NCI-H345 (cell line): ENCODE measurements at places on chromosomes 11 and 22.

- no peak for DNase-seq
Measured at GRCh38 chr22:38657045-38657909, 839 bp downstream of the CBY1 start.

DNA sequence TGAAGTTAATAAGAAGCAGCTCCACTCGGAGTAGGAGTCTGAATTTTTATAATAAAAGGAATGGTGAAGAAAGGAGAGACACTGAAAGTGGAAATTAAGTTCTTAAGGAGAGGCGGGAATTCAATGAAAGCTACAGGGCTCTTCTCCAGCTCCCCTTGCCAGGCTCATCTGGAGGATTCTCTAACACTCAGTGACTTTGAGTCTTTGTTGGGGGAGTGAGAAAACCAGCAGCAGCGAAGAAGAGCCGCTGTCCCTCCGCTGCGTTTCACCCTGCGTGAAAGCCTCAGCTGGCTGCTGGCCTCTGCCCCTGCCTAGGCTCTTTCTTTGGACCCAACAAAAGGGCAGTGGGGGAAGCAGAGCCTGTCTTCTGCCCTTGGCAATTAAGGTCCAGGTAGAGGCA, 113.0 kb downstream of the NTM start:
- no peak for DNase-seq

DNA sequence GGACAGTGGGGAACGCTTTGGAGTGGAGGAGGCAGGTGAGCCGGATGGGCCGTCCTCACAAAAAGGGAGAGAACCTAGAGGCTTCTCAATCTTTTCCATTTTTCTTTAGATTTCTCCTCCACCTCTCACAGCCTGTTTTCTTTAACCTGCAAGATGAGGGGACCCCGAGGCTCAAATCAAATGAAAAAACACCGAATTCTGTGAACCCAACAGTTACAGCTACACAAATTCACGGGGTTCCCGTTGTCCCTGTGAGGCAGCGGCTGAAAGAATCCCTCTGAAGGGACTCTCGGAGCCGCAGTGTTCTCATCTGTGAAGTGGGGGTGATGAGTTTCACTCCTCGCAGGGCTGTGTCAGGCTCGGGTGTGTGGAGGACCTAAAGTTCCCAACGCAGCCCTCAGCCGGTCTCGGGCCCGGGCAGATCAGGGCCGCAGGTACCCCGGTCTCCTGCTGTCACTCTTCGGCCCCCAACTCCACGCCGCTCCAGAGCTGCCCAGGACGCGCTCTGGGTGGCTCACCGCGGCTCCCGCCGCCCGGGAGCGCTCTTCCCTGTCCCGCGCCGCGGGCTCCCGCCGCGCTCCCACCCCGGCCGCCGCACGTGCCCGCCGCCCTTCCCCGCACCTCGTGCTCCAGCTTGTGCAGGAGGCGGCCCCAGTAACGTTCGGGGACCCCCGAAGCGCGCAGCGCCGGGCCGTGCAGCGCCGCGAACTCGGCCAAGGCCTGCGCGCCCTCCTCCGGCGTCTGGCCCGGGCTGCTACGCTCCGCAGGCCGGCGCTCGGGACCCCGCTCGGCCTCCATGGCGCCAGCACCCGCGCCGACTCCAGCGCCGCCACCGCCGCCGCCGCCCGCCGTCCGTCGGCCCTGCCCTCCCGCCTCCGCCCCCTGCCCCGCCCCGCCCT, at the start of gene TTLL12:
Gene TTLL12, minus strand, starts transcription at position 863 of the 899 bp plus-strand sequence. Its CDS starts 65 bp downstream, at position 798.
- peak; percentile 45 for DNase-seq

DNA sequence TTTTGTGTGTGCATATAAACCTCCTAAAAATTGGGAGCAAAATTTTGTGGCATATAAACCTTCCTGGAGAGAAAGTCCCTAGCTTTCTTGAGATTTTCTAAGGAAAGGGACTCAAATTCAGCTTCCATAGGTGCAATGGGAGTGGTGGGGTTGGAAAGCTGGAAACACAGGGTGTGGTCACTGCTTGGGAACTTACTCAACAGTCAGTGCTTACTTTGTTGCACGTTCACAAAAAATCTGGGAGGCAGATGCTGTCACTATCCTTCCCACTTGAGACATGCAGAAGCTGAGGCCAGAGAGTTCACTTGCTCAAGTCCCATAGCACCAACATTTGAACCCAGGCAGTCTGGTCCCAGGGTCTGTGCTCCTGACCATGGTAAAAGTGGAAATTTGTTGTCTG, 3.9 kb upstream of the CATSPERZ start:
- DNase-seq, result no peak

DNA sequence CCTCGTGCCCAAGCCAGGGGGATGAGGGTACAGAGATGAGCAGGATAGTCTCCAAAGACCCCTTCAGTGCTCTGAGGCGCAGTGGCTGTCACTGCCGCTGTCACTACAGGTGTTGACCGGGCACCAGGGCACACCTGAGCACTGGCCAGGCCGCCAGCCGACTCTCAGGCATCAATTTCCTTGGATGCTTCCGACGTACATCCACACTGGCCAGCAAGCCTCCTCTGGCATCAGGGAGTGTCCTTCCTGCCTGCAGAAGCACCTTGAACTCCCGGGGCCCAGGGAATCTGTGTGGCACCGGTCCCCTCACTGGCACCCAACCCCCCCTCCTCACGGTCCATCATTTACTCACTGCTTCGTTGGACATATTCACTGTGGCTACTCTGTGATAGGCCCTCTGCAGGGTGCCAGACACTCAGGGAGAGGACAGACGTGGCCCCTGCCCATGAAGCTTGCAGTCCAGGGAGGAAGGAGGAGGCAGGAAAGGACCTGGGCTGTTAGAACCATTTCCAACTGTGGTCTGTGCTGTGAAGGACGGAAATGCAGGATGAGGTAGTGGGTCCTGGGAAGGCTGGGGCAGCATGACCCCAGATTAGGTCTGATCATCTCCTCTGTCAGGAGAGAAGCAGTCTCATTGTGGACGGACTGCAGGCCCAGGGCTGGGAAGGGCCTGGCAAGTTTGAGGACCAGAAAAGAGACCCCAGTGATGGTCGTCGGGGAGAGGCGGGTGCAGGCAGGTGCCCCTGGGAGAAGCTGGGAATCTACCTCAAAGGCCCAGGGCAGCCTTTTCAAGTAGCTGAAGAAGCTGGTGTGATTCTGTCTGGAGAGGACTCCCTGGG, 46.3 kb upstream of the ANO1 start:
- no peak for DNase-seq

DNA sequence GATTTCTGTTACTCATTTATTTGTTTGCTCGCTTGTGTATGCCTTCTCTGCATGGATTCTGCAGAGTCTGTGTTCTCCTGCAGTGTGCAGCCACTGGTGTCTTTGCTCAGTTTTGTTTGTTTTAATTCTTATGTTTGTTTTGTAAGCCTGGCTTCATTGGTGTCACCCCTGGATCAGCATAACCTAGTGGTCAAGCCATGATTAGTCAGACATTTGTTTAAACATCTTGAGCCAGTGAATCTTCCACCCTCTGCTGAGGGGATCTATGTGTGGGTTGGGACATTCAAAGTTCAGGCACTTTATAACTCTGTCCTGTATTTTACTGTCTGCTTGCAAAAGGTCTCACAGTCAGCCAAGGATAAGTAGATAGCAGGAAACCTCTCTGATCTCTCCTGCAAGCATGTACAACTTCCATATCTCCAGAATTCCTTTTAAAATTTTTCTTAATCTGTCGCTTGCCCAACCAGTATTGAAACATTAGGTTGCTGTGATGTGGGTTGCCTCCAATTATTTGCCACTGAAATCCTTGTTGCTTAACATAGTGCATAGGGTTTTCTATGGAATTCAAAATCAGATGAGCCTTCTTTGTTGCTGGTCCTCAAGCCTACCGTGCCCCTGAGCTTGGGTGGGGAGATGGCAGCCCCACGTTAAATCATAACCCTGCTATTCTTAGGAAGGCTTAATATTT, 86.8 kb downstream of the KCNQ1OT1 start:
- no peak for DNase-seq

GRCh38 chr22:31126869-31127175, 4.1 kb downstream of the INPP5J start:
- DNase-seq, result no peak

- peak; percentile 90 for DNase-seq
Measured at GRCh38 chr11:118621071-118621783, 13.8 kb downstream of the PHLDB1 start.

DNA sequence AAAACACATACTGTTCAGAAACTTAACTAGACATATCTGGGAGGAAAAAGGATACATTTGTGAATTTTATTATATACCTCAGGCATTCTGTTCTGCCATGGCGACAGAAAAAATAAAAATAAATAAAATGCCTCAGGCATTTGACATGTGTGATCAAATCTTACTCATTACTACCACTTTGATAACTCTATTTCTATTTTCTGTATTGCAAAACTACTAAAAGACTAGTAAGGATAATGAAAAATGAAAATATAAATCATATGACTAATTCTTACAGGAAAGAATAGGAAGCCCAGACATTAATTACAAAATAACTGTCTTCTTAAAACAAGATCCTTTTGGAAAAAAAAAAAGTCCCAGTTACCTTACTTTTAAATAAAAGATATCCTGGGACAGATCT, 5.3 kb downstream of the PICALM start:
- no peak for DNase-seq

- DNase-seq, result no peak
Measured at GRCh38 chr11:64910451-64911093, 6.4 kb downstream of the ATG2A start.

DNA sequence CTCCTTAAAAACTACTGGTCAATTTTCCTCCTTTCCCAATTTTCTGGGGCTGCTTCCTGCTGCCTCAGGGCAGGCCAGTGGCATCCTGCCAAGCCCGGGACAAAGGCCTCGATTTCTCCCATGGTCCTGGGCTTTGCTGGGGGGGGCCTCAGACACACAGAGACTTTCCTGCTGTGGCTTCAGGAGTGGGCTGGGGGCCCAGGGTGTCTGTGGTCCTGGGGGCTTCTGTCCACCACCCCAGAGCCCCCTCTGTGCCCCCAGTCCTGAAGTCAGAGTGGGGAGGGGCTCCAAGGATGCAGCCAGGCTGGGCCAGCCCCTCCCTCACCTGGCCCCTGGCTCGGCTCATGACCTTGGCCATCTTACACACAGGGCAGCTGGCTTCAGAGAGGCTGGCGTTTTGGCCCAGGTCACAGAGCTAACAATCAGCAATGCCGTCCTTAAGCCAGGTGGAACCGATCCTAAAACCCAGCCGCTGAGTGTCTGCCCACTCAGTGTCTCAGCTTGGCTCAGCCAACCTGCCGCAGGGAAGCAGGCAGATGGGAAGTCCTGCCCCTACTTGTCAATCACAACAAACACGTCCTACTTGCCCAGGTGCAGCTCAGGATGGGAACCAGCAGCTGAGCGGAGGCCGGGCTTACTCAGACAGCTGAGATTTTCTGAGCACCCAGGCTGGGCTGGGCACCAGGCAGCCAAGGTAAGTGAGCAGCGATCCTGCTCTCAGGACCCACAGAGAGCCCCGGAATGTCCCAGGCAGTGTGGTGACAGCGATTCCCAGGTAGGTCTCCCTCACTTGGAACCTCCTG, 34.6 kb downstream of the OSBPL5 start:
- peak; percentile 79 for DNase-seq

- DNase-seq, result no peak
Measured at GRCh38 chr11:35311331-35311730, 108.0 kb downstream of the SLC1A2 start.

GRCh38 chr22:41261541-41262249, 21.0 kb upstream of the CHADL start:
- DNase-seq, result no peak

- DNase-seq, result no peak
Measured at GRCh38 chr22:39234472-39234787, 10.4 kb downstream of the PDGFB start.

DNA sequence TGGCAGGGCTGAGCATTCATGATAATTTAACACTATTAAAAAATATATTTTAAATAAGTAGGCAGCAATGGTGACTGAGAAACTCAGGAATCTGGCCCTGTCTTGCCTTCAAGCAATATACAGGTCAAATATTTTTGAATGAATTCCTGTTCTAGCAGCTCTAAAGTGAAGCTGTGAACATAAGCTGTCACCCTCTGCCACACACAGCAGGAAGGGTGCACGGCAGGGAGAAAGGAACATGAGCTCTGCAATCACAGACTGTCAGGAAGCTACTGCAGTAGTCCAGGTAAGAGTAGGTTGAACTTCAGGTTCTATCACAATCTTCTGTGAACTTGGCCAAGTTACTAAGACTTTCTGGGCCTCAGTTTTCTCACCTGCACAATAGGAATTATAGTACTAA, 114.8 kb downstream of the SERGEF start:
- DNase-seq, result no peak

GRCh38 chr11:26742966-26743365, 21.1 kb upstream of the SLC5A12 start:
- DNase-seq, result no peak

- DNase-seq, result no peak
Measured at GRCh38 chr11:15874704-15875103, 481.6 kb downstream of the SOX6 start.

DNA sequence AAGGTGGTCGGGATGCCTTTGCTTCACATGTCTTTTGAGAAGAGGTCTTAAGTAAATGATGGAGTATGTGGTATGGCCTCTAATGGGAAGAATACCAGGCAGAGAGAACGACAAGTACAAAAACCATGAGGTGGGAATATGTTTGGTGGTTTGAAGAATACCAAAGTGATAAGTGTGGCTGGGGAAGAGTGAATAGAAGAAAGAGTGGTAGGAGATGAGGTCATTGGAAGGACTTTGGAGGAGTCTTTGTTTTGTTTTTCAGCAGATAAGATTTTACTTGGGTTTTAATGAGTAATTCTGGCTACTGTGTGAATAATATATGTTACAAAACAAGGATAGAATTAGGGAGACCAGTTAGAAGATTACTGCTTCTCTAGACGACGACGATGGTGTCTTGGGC, 515.4 kb downstream of the RAB38 start:
- DNase-seq, result no peak

DNA sequence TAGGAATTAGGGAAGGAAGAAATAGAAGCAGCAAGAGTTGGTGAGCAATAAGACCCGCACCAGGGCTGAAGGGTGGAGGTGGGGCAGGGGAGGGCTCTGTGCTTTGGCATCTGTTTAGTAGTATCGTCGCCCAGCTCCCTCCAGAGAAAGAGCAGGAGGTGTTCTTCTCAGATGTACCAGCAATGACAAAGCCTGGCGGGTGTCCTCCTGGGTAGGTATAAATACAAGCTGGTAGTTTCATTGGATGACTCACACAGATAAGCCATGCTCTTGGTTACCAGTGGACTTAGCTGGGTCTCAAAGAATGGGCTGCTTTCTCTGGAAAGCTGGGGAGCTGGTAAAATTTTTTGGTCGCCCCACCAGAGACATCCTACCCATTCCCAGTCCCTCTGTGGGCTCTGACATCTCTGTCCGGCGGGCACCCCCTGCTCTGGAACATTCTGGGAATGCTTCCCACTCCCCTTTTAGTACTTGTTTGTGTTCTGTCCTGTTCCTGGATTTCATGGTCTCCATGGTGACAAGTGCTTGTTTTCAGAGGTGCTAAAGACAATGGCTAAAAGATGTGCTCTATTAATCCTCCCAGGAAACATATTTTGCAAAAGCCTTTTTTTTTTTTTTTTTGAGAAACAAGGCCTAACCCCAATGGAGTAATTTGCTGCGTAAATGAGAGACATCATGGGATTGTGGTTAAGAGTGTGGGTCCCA, 15.4 kb upstream of the TUBA8 start:
- DNase-seq, result no peak

GRCh38 chr11:130720232-130721022, 195.9 kb downstream of the SNX19 start:
- DNase-seq, result no peak

GRCh38 chr11:113272281-113272680, 42.1 kb upstream of the TTC12 start:
- no peak for DNase-seq
